ENCODE measurements at places on chromosomes 5 and 9.

- no peak for DNase-seq
Measured at GRCh38 chr9:91001146-91001611, 199.6 kb downstream of the SYK start.

- DNase-seq, result no peak
Measured at GRCh38 chr9:133874060-133874657, 118.0 kb downstream of the VAV2 start.

DNA sequence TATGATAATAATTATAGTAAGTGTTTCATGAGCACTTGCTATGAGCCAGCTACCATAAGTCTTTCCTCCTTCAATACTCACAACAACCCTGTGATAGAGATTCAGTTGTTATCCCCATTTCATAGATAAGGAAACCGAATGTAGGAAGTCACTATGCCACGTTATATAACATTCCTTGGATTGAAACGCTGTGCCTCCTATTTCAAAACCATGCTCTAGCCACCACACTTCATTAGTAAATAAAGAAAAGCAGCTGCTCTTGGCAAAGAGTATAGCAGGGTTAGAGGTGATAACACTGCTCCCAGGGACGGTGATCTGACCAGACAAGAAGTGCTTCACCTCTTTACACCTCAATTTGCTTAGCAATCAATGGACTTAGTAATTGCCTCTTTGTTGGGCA, 5.5 kb downstream of the ADAMTS12 start:
- DNase-seq, result no peak

DNA sequence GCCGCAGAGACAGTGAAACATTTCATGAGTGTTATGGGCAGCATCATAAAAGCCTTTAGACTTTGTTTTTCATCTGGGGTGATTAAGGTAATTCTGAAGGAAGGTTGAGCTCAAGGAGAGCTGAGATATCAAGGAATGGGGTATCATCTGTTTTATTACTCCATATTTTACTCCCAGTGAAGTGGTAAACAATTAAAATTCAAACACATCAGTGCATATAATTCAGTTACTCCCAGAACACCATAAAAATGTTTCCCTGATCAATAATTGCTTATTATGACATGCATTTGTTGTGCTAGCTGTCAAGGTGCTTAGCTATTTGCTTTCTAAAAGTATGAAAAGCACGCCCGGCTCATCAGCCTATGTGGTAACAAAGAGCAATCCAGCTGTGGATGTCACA, 81.7 kb downstream of the DOCK8 start:
- no peak for DNase-seq

- DNase-seq, result no peak
Measured at GRCh38 chr9:28453918-28454317, 880.6 kb upstream of the C9orf72 start.

- no peak for DNase-seq
Measured at GRCh38 chr5:151880324-151880723, 44.3 kb downstream of the GLRA1 start.

DNA sequence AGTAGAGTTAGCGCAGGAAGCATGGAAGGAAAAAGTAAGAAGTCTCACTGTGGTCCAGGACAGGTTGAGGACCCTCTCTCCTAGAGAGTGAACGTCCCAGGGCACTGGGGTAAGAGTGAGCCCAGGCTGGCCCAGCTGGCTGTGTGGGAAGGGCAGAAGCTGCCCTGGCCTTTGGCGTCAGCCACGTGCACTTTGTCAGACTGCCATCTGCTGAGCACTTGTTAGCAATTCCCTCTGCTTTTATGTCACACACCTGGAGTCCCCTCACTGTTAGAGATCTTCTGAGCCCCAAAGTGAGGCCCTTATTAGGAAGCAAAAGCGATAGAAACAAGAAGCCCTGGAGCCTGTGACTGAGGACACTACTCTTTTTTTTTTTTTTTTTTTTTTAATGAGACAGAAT, 79.1 kb downstream of the UGCG start:
- no peak for DNase-seq

- DNase-seq, result peak; percentile 90
Measured at GRCh38 chr9:136345281-136346156, 18.0 kb downstream of the DNLZ start.

DNA sequence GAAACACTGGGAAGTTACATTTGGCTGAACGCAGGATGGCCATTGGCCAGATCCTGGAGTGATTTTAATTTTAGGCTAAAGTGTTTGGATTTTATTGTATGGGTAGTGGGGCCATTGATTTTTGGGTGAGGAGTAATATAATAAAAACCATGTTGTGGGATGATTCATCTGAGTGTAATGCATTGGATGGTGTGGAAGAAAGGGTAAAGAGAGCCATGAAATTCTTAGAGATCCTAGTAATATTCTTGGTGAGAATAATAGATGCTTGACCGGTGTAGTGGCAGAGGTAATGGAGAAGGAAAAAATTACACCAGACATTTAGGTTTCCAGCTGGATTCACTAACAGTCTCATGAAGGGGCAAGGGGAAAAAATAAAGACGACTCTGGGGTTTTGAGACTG, 158.1 kb downstream of the NPR3 start:
- DNase-seq, result no peak

GRCh38 chr5:150323092-150323491, 20.4 kb upstream of the ARSI start:
- no peak for DNase-seq

GRCh38 chr5:127936439-127936972, 147.1 kb upstream of the SLC12A2 start:
- DNase-seq, result no peak

DNA sequence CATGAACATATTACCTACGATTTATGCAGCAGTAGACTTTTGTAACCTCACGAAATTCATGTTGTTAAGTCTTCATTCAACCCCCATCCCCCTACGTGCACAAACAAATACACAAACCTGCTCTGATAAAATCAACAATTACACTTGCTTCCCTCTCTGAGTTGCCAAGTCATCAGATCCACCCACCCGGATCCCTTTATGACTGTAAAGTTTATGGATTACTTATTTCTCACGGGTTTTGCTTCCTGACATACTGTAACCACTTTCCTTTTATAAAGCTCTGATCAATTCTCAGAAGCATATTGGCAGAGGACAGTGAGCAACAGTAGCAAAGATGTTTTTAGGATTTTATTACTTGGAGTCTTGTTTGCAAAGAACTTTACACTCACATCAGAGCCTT, 70.5 kb downstream of the MLLT3 start:
- no peak for DNase-seq

DNA sequence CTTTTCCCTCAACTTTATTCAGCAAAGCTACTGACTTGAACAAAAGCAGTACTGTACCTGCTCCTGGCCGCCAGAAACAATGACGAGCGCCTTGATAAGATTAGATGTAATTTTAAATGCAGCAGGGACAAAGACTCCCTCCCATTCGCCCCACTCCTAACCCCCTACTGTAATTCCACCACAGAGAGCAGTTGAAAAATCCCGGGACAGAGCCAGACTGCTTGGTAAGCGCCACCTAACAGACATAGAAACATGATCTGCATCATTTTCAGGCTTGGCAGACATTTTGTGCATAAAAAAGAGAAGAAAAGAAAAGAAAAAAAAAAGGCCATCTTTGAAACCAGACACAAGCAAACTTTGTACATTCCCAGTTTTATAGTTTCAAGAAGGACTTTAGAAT, 81.9 kb downstream of the ISL1 start:
- no peak for DNase-seq

DNA sequence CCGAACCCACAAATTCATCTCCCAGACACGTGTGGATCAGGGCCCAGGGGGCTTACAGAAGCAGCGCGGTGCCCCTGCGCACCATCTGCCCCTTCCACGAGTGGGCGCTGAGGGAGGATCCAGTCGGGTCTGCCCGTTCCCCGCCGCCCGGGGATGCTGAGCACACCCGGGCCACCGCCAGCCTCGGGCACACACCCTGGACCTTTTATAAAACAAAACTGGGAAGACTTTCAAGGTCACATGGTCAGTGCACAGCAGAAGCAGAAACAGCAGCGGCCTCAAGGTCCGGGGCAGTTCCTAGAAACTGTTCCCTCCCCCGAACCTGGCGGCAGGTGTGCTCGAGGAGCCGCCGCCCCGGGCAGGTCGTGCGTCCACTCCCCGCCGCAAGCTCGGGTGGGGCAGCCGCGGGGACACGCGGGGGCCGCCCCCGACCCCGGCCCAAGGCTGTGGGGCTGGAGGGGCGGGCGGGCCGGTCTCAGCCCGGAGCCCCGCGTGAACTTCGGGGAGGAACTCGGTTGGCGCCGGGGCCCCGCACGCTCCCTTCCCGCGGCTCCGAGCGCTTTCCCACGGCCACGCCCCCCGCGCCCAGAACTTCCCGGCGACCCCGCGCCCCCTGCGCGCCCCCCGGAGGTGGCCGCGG, 633 bp upstream of the PPP1R26 start:
- peak; percentile 41 for DNase-seq

DNA sequence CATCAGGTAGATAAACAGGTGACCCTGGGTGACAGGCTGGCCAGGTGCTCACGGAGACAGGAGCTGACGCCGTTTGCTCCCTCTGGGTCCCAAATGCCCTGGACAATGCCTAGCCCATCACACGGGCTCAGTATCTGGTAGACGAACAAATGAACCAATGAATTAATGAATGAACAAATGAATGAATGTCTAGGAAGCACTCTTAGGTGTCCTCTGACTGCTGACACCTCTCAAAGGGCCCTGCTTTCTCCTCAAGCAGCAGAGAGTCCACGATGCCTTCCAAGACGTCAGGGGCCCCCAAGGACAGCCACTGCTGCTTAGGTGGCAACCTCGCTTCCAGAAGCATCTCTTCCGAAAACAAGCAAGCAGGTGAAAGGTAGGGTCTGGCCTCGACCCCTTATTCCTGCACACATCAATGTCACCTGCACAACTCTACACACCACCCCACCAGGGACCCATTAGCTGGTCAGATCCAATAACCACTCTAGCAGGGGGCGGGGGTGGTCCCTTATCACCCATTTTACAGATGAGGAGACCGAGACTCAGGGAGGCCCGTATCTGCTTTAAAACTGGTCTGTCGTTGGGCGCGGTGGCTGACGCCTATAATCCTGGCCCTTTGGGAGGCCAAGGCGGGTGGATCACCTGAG, 45.2 kb downstream of the VAV2 start:
- DNase-seq, result no peak

- no peak for DNase-seq
Measured at GRCh38 chr5:75678155-75678554, 39.1 kb downstream of the POC5 start.

- no peak for DNase-seq
Measured at GRCh38 chr5:76947082-76947503, 5.8 kb upstream of the CRHBP start.

- DNase-seq, result no peak
Measured at GRCh38 chr9:21854594-21854993, 52.2 kb downstream of the MTAP start.

DNA sequence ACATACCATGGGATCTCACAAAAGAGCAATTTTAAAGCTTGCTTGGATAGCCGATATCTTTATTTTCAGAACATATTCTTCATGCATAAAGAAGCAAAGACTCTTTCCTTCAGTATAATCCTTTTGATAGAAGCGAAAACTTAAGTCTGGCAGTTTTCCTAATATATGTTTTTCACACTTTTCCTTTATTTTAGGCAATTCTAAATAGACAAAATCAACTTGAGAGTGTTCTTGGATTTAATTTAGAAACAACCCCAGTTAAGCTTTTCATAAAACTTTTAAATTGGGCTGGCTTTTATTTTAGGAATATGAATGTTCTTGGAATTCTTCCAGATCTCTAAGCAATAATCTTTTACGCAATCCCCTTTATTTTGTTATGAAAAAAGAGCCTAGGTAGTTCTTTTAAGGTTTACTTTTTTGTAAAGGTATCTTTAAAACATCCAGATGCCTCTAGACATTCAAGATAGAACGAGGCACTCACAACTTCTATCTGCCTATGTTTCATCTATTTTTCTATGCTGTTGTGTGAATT, 51.5 kb upstream of the HSPB3 start:
- DNase-seq, result no peak

DNA sequence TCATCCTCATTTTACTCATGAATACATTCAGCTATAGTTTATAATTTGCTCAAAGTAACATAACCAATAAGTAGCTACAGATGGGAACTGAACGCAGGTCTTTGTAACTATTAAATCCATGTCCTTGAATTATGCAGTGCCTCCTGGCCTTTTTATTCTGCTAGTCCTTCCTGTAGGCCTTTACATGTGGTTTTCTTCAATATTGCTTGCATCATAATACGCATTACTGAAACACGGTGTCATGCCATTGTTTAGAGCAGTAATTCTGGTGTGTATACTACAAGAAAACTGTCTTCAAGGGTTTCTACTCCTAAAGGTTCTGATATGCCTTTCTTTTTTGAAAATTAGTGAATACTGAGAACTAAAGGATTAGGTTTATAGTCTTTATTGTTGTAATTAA, 20.7 kb downstream of the CWC27 start:
- DNase-seq, result no peak

DNA sequence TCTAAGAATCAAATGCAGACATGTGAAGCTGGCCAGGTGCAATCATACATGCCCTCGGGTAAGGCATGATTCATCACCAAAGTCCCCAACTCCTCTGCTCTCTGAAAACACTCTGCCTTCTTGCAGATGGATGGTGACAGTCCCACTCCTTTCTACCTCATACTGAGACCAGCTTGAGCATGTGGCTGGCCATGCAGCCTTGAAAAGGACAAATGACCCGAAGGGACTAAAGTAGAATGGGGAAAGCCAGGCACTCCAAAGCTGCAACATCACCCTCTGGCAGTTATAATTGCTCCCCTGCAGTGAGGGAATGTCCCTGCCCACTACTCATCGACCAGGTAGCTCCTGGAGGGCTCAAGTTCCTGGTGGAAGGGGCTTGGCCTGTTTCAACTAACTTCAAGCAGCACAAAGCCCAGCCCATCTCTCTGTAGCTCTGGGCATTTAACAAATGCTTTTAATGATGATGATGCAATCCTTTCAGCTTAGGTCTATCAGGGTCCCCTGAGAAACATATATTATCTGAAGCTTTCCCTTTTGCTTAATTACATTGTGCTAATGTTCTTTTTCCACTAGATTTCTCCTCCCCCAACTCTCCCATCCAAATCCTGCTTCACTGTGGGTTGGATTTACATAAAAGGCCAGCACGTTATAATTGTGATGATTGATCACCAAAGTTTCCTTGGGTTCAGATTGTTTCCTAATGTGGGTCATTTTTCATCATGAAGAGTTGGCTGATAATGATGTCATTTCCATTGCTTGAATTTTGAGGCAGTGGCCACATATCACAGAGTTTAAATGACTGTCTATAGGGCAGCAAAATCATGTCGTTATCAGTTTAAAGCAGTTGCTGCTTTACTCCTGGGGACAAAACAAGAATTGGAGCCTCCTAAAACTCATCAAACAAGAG, 436.5 kb upstream of the SLC30A5 start:
- DNase-seq, result no peak

- no peak for DNase-seq
Measured at GRCh38 chr9:75798505-75798904, 92.0 kb upstream of the PCSK5 start.

All from pons (tissue), 1 donor.